ENCODE measurements at places on chromosomes 13 and 19.
A peak's percentile ranks its signal among the peaks of the same experiment; 100 is the strongest.

DNA sequence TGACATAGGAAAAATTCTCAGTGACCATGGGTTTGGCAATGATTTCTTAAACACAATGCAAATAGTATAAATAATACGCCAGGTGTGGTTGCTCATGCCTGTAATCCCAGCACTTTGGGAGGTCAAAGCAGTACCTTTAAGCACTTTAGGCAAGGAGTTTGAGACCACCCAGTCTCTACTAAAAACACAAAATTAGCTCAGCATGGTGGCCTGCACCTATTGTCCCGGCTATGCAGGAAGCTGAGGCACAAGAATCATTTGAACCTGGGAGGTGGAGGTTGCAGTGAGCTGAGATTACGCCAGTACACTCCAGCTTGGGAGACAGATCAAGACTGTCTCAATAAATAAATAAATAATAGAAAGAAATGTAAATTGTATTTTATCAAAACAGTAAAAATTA lies 356.5 kb upstream of the SLITRK6 start:
- DNase-seq = no peak

DNA sequence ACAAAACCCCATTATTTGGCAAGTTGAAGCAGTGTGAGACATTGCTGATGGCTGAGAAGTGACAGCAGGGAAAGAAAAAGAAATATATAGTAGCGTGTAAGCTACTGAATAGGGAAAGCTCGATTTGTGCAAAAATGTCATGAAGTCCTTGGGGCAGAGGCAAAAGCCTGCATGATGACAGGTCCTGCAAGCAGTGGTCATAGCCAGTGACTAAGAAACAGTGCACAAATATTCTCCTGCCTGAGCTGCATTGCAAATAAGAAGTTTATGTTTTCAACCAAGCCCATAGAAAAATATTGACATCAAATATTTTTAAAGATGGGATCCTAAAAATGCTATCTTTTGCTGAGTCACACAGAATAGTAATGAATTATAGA lies 270.0 kb downstream of the SLITRK6 start:
- DNase-seq = no peak

GRCh38 chr13:66840621-66841020 lies 389.5 kb downstream of the PCDH9 start:
- no peak for DNase-seq

- peak; percentile 56 for DNase-seq
Observed at GRCh38 chr13:41054212-41054877, 7.0 kb upstream of the WBP4 start.

DNA sequence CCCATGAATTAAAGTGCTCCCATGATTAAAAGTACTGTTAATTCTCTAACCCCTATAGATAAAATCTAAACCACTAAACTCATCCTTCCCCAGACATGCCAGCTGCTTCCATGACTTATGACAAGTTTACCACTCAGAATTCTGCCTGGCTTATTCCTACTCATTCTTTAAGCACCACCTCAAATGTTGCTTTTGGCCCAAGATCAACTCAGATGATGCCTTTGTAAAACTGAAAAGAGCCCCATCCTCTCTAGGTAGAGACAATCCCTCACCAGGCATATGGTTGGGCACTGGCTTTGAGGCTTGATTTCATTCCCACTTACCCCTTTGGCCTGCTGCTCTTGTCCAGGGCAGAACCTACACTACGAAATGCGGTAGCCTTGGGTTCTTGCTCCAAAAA lies 250.0 kb downstream of the DNAJC15 start:
- no peak for DNase-seq

DNA sequence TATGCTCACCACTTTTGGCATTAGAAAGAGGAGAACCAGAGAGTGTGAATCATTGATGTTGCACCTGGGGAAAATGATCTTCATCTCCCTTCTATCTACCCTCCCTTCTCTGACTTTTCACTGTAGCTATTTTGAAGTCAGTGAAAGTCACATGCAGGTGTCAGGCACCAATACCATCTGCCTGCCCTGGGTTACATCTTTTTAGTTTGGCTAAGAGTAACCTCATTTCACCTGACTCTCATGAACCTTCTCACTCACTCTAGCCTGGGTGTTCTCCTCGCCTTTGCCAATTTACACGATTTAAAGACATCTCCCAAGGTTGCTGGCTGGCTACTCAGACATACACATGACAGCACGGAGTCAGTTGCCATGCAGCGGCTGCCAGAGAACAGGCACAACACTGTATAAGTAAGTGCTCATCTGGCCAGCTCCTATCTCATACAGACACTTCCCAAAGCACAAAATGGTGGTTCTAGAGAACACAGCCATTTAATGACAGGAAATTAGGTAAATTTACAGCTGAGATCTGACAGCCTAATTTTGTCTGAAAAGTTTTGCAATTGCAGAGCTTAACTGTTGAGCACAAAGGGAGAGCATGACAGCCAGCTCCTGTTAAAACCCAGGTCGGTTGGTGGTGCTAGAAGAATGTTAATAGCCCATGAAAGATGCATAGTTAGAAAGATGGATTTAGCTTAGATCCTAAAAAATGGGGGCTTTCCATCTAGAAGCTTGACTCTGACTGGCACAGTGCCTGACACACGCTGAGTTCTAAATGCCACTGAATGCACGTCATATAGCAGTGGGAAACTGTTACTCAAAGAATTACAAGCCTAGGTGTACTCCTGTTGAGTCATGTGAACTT lies 32.5 kb downstream of the LCP1 start:
- DNase-seq = no peak

DNA sequence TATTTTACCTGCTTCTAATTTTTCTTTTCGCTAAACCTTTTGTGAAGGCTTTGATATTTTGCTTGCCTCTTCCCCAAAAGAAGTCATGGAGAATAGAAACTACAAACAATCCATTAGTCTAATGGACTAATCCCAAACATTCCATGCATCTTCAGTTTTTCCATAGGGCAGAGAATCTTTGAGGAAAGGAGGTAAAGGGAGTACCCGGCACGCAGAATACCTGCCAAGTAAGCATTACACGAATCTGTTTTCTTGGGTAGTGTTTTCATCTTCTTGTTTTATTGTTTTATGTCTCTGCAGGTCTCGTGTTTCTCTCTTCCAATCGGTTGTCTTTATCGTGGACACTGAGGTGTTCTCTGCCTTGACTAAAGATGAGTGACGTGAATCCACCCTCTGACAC lies at the start of gene NLRP8:
Gene NLRP8, plus strand, starts transcription at position 301 of the 400 bp plus-strand sequence.
- DNase-seq = no peak

GRCh38 chr13:89221557-89222158 lies 1550.5 kb downstream of the SLITRK5 start:
- DNase-seq = no peak

DNA sequence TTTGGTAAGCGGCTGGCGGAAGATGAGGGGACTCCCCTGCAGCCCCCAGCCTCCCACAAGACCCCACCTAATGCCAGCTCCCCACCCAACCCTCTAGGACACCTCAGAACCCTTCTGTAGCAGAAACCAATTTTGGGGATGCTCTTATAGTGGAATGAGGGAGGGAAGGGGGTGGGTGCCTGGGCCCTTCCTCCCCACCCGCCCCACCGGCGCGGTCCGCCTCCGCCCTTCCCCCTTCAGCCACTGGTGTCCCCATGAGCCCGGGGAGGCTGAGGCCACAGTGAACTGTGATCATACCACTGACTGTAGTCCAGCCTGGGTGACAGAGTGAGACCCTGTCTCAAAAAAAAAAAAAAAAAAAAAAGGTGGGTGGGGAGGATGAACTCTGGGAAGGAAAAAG lies 16.2 kb downstream of the TLE6 start:
- no peak for DNase-seq

DNA sequence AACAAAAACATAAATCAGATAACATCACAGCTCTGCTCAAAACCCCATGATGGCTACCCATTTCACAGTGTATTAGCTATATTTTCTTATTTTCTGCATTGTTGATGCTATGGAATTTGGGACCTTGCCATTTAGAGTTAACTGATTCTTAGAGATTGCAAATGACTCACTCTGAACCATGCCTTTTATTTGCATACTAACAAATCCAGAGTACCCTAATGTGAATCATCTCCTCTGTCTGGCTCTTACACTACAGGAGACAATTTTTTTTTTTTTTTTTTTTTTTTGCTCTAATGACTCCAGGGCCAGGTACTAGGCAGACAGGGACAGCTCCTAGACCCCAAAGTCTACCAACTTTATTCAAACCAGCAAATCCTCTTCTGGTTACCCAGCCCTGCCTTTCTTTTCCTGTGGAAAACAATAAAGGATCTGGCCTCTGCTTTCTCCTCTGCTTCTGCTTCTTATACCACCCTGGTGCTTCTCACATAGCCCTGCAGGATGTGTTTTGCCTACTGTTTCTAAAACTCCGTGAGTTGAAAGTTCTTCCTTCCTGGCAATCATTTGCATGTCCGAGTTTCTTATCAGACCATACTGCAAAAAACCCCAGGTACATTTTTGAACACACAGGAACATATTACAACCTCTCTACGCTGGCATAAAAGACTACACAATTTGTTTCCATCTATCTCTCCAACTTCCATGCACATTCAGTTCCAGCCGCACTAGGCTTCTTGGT lies 10.6 kb upstream of the ZNF460 start:
- DNase-seq = no peak

- DNase-seq = peak; percentile 31
Observed at GRCh38 chr13:89695343-89696257, 1651.9 kb upstream of the MIR17HG start.

DNA sequence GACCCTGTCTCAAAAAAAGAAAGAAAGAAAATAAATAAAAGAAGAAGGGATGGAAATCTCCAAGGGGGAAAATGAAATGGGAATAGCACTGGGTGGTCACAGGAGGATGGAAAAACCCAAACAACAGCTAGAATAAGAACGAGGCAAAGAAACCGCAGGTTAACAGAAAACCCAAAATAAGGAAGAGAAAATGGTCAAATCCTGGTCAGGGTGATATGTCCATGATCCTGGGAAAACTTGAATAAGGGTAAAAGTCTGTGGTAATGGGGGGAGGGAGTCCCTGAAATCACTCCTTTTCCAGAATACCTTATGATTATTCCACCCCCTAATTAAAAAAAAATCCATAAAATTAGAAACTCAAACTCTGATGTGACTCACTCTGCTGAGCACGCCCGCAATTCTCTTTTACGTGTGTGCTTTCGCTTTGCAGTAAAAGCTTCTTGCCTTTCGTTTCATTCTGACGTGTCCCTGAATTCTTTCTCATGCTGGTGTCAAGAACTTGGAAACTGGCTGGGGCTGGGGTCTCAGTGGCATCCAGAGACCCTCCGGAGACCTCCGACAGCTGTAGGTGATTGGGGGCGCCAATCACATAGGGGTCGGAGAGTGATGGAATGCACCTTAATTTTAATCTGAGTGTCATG lies 4.3 kb upstream of the NAXD start:
- DNase-seq = peak; percentile 14

- DNase-seq = peak; percentile 34
Observed at GRCh38 chr19:41705393-41706174, 2.8 kb upstream of the CEACAM5 start.

DNA sequence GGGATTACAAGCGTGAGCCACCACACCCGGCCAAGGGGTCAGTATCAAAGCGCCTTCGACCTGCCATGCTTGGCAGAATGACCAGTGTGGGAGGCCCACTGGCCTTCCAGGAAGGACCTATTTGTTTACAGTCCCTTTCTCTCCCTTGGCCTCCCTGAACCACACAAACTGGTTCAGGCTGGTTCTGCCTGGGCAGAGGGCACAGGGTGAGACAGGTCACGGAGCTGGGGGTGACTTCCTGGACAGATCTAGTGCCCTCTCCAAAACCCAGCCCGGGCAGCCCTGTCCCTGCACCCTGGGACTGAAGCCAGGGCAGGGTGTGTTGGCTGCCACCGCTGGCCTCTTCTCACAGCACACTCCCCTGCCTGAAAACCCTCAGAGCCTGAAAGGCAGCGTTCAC lies 11.3 kb downstream of the PLEKHF1 start:
- no peak for DNase-seq

DNA sequence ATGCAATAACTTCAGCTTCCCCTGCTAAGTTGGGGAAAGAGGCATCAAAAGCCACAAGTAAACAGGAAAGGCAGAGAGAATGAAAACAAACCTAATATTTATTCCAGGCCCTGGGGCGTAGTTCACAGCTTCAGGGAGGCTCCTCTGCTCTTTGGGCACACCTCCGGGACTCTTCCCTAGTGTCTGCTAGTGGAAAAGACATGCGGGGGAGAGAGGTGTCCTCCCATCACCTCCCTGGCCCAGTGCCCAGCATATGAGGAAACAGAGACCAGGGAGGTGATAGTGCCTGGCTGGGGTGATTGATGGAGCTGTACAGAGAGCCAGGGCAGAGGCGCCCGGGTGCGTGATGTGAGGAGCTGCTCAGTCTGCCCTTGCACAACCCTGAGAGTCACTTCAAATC lies 71.0 kb downstream of the RASL11A start:
- no peak for DNase-seq

DNA sequence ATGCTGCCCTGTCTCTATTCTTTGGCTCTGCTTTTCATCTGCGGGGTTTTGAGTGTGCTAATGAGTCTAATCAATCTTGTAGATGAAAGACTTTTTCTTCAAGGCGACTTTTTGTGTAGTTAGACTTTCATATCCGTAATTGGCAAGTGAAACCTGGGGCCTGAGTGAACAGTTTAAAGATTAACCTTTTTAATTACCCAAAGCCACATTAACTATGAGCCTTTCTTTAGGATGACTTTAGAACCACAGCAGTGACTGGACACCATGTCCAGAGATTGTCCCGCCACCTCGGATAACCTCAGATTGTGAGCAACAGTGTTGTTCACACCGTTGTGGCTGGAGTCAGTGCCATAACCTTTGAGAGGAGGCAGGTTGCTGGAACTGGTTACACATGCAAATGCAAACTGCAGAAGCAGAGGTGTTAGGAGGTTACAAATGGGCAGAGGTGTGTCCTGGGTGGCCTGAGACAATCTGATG lies 58.7 kb downstream of the SIAH3 start:
- no peak for DNase-seq

DNA sequence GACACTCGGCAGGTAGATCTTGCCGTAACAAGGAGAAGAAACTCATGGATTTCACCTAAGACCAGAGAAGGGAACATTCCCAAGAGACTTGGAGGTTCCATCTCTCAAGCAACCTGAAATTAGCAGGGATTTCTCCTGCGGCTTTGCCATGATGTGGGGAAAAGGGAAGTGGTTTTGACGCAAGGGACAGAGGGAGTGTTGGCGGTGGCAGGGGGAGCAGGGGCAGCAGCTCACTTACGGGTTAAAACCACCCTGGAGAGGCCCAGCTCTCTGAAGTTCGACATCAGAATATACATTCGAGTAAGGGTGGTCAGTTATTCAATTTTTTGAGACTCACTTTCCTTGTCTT lies 76.1 kb upstream of the POMP start:
- DNase-seq = peak; percentile 56

GRCh38 chr13:40780822-40781401 lies 8.5 kb upstream of the SLC25A15 start:
- DNase-seq = no peak

Measured in suppressor macrophage treated with lipopolysaccharide for 4 hours (primary cell).